ENCODE measurements at places on chromosomes 7 and 10.

GRCh38 chr10:27664461-27664860 is 81.2 kb downstream of the MKX start:
- DNase-seq, result no peak

DNA sequence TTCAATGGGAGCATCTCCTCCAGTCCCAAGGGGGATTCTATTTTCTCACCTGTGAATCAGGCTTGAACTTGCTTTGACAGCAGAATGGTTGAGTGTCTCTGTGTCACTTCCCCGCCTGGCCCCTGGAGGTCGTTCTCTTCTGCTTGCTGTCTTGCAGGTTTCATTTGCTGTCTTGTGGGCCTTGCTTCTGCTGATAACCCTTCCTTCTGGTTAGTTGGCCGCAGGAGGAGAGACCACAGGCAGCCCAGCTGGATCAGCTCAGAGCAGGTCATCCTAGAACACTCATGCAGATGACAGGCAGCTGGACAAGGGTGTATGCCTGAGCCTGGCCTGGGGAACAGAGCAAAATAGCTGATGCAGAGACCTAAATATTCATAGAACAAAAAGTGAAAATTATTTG is 344.2 kb upstream of the ADARB2 start:
- DNase-seq, result no peak

DNA sequence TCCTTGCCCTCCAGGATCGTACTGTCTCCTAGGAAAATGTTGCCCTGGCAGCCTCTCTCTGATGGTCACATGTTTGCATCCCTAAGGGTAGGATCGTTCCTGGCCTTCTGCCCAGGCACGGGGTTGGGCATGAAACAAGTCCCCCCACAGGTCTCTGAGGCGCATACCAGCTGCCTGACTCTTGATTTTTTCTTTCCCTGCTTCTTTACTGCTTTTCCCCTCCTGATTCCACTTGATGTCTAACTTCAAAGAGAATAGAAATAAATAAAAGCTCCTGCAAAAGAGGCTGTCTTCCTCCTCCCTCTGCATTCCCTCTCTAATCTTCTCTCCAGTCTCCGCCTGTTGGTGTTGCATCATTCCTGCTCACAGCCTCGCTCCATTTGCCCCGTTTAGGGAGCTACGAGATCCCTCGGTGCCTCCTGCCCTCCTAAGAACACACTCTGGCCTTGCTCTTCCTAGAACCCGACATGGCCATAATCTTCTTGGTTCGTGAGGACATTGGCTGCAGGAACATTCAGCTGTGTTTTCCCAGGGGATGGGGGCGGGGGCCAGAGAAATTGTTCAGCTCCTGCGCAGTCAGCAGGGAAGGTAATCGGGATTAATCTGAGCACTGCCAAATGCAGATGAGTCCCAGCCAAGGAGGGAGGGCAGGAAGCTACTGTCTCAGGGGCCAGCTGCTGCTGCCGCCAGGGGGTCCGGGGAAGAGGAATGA is 26.0 kb downstream of the LEP start:
- DNase-seq, result no peak

DNA sequence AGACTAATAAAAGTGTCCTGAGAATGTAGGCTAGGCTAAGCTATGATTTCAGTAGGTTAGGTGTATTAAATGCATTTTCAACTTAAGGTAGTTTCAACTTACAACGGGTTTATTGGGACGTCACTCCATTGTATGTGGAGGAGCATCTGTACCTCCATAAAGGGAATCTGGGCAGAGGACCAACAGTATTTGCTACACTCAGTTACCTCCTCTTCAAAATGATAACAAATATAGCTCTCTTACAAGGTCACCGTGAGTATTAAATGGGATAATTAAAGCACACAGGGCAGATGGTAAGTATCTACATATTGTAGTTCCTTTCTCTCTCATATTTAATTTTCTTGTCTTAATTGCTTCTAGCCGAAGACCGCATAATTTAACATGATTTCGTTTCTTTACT is 59.0 kb upstream of the FGL2 start:
- no peak for DNase-seq

- DNase-seq, result peak; percentile 46
Observed at GRCh38 chr7:105806592-105807447, 69.6 kb downstream of the ATXN7L1 start.

DNA sequence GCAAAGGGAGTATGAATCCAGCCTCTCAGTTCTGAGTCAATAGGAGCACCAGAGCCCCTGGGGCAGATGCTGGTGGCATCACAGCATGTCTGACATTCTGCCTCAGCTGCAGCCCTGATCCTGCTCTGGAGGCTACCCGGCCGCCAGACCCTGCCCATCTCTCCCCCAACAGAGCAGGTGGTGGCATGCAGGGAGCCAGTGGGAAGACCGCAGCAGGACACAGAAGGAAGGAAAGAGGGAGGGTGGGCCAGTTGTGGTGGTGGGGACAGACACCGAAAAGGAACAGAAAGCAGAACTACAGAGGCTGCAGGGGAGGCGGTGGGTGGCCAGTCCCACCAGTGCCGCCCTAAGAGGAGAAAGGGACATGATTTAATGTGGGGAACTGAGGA is 35.3 kb downstream of the BLNK start:
- DNase-seq, result no peak

- DNase-seq, result no peak
Observed at GRCh38 chr10:88116971-88117626, 253.7 kb downstream of the PTEN start.

DNA sequence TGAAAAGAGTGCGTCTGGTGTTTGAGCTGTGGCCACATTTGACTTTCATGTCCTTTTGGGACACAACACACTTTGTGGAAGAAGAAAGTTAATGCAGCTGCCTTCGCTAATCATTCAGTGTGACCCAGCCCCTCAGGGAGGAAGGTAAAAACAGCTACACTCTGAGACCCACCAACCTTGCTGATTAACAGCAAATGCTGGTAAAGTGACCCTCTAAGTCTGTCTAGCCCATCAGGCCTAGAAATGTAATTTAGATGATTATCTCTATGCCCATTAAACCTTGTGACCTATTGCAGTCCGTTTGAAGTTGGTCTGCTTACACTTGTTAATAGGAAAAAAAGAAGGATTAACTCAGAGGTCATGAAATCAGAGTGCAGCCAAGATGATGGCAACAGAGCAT is 161.9 kb upstream of the WNT16 start:
- DNase-seq, result no peak

DNA sequence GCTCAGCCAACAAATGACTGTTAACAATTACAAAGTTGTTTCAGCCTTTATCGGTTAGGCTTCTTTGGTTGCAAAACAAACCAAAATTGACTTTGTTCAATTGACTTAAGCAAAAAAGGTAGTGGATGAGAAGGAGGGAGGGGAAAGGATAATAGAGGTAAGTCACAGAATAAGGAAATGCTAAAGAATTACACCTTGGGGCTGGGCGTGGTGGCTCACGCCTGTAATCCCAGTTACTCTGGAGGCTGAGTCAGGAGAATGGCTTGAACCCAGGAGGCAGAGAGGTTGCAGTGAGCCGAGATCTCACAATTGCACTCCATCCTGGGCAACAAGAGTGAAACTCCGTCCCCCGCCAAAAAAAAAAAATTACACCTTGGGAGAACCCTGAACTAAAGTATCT is 41.4 kb downstream of the AHCYL2 start:
- no peak for DNase-seq

DNA sequence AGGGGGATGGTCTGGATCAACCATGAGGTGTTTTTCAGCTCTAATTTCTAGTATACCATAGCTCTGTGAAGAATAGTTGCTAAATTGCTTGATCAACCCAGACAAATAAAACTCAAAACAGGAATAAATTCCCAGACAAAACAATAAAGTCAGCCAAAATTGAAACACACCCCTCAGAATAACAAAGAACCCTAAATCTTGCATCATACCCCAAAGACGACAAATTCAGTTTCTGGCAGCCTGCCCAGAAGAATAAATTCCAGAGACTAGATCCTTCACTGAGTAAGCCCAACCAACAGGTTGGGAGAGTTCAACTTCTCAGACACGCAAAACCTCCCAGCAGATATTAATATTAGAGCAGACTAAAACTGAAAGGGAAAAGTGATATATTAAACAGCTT is 11.2 kb upstream of the SEM1 start:
- no peak for DNase-seq

- no peak for DNase-seq
Observed at GRCh38 chr7:19537942-19538401, 170.9 kb downstream of the POLR1F start.

GRCh38 chr7:82694022-82694421 is 250.4 kb upstream of the CACNA2D1 start:
- DNase-seq, result no peak

- no peak for DNase-seq
Observed at GRCh38 chr7:83878614-83879013, 229.7 kb upstream of the SEMA3E start.

- DNase-seq, result no peak
Observed at GRCh38 chr10:71159892-71160291, 52.5 kb upstream of the UNC5B start.

- no peak for DNase-seq
Observed at GRCh38 chr7:105106473-105106872, 92.5 kb downstream of the KMT2E start.

- DNase-seq, result no peak
Observed at GRCh38 chr10:104435822-104436221, 82.2 kb downstream of the CFAP58 start.

- no peak for DNase-seq
Observed at GRCh38 chr10:78328592-78329404, 295.1 kb downstream of the RPS24 start.

DNA sequence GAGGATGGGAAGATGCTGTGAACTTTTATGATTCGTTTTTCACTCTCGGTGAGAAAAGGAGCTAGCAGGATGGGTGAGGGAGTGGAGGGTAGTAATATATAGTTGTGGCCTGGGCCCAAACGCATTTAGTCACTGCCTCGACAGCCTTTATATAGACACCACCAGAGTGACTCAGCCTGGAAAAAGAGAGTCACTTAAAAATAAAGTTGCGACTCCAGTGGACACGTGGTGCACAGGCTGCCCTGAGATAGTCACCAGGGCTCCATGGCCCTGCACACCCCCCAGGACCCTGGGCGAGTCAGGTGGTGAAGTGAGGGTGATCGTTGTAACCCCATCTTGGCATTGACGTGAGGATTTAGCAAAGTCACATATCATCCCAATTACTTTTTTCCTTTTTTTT is 106.7 kb downstream of the CUX1 start:
- peak; percentile 4 for DNase-seq

- no peak for DNase-seq
Observed at GRCh38 chr10:73093922-73094850, 2.5 kb downstream of the P4HA1 start.

DNA sequence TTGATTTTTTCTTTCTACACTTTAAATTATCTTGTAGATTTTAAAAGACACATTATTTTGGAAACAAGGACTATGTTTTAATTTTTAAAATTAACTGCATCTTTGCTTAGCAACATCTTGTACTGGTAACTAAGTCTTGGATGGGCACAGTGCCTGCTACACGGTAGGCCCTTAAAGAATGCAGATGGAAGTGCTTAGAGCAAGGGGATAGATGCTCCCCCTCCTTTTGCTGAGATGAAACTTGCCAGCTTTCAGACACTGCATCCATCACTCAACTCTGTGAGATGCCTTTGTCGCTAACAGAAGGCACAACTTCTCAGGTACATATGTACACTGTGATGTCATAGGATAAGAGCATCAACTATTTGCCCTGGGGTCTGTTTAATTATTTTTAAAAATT is 103.9 kb downstream of the LRRC18 start:
- no peak for DNase-seq

- no peak for DNase-seq
Observed at GRCh38 chr10:96570983-96571964, 15.5 kb downstream of the TM9SF3 start.

- DNase-seq, result no peak
Observed at GRCh38 chr10:58016614-58017013, 251.1 kb downstream of the IPMK start.

- no peak for DNase-seq
Observed at GRCh38 chr7:133030346-133030745, 51.5 kb downstream of the CHCHD3 start.

DNA sequence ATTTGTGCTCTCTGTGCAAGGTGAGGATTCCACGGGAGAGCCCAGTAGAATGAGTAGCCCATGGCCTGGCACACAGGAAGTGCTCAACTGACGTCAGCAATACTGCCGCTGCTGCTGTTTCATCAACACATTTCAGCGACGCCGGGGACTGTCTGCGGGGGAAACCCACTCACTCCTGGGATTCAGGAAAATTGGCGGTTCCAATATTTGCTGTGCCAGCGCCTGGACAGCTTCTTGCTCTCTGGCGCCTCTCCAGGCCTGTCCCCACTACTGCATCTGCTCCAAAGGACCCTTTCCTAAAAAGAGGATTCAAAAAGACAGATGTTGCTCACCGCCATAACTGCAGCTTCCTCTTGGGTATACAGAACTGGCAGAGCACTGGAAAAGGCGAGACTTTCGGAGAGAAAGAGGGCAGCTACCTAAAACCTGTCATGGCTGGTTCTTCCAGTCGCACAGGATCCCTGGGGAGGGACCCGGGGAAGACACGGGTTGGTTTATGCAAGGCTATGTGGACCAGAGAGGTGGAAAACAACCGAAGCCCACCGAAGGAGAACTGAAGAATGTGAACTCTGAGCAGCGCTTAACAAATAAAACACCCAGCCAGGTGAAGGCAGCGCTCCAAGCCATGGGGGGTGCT is 39.7 kb upstream of the ENO4 start:
- DNase-seq, result no peak

- DNase-seq, result no peak
Observed at GRCh38 chr10:111709603-111710002, 474.0 kb downstream of the GPAM start.

DNA sequence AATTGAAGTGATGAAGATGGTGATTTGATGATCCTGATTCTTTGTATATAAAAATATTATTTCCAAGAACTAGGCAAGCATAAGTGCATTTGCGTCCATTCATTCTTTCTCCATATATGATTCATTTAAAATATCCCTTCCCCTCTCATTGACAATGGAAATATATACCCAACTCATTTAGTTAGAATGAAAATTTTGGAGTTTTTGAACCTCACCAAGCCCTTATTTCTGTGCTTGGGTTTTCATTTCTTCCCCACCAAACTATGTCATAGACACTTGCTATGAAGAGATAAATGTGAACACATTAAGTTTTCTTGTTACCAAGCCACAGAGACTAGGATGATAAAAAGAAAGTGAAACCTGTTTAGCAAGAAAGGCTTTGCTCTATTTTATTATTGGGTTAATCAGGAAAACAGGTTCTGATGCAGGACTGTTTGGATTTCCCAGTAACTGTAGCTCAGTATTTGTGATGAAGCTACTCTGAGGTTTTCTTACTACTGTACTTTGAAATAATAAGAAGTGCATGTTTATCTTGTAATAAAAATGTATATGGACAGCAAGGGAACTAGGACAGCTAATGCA is 68.3 kb downstream of the ITGB1 start:
- DNase-seq, result no peak

All from stimulated activated CD4-positive, alpha-beta T cell treated with anti-CD3 and anti-CD28 coated beads, Interleukin-1b, Interleukin-23, amount 100 ng/mL, for 24 hours (primary cell).